GOT3 (cell line): ENCODE measurements at places on chromosomes 7 and 10.

GRCh38 chr7:51033727-51034520 is 251.2 kb upstream of the GRB10 start:
- DNase-seq, result no peak

- DNase-seq, result no peak
Observed at GRCh38 chr7:158805414-158805813, 23.9 kb downstream of the ESYT2 start.

GRCh38 chr10:43390759-43391158 is 18.2 kb downstream of the HNRNPF start:
- DNase-seq, result no peak

- no peak for DNase-seq
Observed at GRCh38 chr7:111229916-111230315, 139.0 kb downstream of the LRRN3 start.

DNA sequence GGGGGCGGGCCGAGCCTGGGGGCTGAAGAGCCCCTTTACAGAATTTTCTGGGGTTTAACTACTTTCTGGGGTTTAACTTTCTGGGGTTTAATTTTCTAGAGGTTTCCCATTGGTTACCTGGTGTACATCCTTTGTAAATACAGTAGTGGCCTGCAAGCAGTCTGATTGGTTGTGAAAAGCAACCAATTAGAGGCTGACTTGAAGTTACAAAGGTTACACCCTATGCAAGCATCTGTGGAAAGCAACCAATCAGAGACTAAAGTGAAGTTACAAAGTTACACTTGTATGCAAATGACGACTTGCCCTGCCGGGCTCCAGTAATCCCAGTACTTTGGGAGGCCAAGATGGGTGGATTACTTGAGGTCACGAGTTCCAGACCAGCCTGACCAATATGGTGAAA is 27.4 kb downstream of the GTF2I start:
- no peak for DNase-seq

GRCh38 chr10:11242443-11243387 is 225.0 kb downstream of the CELF2 start:
- DNase-seq, result no peak

GRCh38 chr10:109866168-109866994 is 56.9 kb downstream of the XPNPEP1 start:
- DNase-seq, result no peak

GRCh38 chr10:60646966-60647796 is 131.1 kb upstream of the CDK1 start:
- no peak for DNase-seq

DNA sequence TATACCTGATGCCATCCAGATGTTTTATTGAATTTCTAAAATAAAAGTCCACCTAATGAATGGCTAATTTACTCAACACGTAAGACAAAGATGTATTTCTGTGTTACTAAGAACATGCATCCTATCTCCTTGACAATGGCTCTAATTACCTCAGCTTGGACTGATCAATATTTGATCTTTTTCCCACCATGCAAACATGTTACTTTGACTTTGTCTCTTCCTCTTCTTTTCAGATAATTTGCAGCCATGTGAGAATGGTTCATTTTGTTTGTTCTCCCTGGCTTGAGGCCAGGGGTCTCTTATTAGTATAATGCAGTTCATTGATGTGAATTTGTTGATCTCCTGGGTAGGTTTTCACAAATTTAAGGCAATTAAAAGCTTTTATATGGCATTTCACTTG is 302.1 kb downstream of the ADK start:
- no peak for DNase-seq

DNA sequence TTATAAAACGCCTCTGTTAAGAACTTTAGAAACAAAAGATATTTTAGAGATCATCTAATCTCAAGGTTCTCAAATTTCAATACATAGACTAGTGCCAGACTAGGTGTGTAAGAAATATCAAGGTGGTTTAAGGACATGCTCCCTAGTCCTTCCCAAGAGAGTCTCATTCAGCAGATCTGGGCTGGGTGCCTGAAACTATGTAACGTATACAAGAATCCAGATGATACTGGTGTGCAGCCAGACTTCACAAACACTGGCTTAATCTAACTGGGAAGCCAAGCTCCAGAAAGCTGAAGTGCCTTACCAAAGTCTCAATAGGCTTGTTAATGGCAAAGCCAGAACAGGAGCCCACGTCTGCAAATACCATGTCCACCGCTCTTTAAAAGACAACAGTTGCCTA is 105.0 kb upstream of the AMPH start:
- DNase-seq, result no peak

DNA sequence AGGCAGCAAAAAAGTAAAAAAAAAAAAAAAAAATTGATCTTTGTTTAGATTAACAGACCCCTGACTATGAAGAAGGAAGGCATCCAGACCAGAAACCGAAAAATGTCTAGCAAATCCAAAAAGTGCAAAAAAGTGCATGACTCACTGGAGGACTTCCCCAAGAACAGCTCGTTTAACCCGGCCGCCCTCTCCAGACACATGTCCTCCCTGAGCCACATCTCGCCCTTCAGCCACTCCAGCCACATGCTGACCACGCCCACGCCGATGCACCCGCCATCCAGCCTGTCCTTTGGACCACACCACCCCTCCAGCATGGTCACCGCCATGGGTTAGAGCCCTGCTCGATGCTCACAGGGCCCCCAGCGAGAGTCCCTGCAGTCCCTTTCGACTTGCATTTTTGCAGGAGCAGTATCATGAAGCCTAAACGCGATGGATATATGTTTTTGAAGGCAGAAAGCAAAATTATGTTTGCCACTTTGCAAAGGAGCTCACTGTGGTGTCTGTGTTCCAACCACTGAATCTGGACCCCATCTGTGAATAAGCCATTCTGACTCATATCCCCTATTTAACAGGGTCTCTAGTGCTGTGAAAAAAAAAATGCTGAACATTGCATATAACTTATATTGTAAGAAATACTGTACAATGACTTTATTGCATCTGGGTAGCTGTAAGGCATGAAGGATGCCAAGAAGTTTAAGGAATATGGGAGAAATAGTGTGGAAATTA is 19.4 kb downstream of the GATA3 start:
- no peak for DNase-seq

- DNase-seq, result no peak
Observed at GRCh38 chr10:132600416-132600815, 62.8 kb downstream of the INPP5A start.

GRCh38 chr7:18210377-18210776 is 182.7 kb upstream of the PRPS1L1 start:
- no peak for DNase-seq

DNA sequence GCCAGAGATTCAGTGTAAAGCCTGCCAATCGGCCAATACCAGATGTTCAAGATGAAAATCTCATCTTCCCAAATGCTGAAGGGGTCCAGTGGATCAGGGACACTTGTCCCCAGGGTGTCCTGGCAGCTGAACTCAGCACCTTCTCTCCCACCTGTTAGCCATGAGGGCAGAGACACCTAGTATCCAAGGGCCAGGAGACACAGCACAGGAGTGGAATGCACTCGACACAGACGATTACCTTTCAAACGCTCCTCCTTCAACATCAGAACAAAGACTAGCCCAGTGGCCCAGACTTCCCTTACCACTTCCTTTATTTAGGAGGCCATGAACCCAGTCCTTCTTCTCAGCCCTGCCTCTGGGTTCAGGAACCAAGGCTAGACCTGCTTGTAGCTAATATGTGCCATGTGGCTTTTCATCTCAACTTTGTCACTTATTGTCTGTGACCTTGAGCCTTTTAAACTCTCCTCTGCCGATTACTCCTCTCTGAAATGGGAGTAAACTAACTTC is 180.3 kb upstream of the PLXNA4 start:
- no peak for DNase-seq

DNA sequence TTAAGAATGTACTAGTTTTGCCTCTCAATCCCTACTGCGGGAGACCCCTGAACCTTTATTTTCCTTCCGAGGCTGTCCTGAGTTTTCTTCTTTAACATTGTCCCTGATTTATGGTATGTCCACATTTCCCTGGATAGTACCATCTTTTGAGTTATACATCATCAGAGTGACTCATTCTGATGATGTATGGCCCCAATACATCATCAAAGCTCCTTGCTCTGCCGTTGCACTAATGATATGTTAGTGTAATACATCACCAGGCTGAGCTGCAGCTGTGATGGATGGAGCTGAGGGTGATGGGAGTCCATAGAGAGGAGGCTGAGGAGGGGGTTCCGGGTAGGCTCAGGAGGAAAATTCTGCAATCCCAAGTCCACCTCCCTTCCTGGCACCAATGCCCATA is 986.5 kb downstream of the KCNMA1 start:
- DNase-seq, result no peak

- DNase-seq, result no peak
Observed at GRCh38 chr7:43758822-43759683, 573 bp downstream of the BLVRA start.

GRCh38 chr10:98655492-98655891 is 208.8 kb upstream of the HPS1 start:
- no peak for DNase-seq

DNA sequence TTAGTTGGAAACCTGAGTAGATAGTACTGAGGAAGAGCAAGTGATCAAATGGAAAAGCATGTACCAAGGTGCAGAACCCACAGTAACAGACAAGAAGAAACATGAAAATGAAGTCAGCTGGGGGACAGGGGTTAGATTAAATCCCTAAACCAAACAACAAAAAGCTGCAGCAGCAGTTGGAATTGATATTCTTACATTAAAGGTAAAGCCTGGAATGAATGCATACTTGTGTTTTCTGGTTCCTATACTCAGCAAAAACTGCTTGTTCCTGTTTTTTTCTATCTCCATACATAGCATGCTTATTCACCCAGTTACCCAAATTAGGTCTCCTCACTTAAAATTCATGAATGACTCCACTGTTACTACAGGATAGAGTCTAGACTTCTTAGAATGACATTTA is 92.4 kb downstream of the TPST1 start:
- no peak for DNase-seq

- DNase-seq, result no peak
Observed at GRCh38 chr10:100141446-100142087, 44.3 kb downstream of the ERLIN1 start.

DNA sequence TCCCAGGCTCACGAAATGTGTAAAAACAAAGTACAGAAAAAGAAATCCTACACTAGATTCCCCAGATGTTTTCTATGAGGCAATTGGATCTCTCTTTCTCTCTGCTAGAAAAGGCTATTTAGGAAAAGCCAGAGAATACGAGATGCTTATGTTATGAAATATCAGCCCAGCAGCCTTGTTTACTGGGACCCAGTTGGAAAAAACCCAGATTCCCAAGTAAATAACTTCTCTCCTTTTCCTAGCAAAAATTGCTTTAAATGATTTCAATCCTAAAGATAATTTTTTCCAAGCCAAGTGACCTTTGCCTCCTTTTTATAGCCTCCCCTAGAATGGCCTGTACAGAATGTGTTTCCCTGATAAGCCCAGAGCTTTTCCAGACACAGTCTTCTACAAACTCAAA is 199.3 kb downstream of the PLXNA4 start:
- DNase-seq, result no peak

DNA sequence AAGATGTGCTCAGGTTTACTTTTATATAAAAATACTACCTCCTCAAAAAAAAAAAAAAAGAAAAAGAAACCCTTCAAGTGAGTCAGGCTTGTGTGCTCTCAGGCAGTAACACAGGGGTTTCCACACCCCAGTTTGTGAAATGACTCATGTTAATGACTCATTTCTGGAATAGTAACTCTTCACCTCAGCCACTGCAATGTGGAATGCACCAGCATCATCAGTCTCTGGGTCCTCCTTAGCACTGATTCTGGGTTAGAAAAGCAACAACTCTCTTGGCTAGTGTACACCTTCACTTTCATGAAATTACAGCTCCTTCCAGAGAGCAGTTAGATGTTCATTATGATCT is 110.6 kb downstream of the EMX2 start:
- DNase-seq, result peak; percentile 17

DNA sequence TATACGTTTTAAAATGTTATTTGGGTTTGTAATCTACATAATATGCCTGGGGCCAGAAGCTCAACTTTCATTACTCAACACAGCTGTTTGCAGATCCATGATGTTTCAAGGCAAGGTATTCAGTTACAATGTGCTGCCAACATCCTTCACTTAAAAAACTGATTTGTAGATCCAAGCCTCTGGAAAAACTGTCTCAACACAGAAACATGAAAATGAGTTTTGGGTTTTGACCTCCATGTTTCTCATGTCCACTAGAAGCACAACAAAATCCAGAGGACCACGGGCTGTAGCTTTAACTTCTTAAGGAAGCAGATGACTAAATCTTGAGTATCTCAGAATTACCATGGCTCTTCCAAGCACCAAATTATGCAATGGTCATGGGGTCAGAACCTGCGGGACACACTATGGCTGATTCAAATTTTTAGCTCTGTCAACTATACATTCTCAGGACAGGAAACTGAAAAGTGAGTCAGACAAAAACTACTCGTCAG is 247.1 kb upstream of the GRB10 start:
- no peak for DNase-seq

- DNase-seq, result no peak
Observed at GRCh38 chr10:82866424-82867020, 991.5 kb downstream of the NRG3 start.

- no peak for DNase-seq
Observed at GRCh38 chr7:142616121-142616643, 133.1 kb upstream of the PRSS1 start.

GRCh38 chr7:159192013-159192412 is 47.3 kb upstream of the VIPR2 start:
- DNase-seq, result no peak

GRCh38 chr7:82284936-82285519 is 158.5 kb downstream of the CACNA2D1 start:
- DNase-seq, result no peak
